Neural progenitor cell (in vitro differentiated cells): ENCODE measurements at places on chromosomes 6 and 20.

DNA sequence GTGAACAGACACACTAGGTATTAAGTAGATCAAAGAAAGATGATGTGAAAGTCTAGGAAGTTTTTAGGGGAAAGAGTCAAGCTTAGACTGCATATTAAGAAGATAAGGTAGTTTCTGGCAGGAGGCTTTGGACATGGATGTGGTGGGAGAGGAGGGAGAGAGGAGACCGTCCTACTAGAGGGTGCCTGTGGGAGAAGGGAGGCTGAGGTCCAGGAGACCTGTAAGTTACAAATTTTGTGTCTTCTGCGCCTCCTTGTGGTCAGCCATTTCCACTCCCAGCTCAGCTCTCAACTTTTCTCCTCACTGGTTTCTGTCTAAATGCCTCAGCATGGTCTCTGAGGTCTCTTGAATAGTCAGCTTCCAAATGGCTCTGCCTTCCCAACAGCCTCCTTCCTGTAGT, 193.5 kb downstream of the UNC5CL start:
- peak; percentile 78 for DNase-seq

GRCh38 chr6:116387374-116387773, 16.6 kb downstream of the DSE start:
- no peak for DNase-seq

GRCh38 chr20:62727584-62728027, 19.0 kb downstream of the NTSR1 start:
- DNase-seq: no peak

GRCh38 chr20:54221996-54222890, 14.4 kb downstream of the PFDN4 start:
- no peak for DNase-seq

GRCh38 chr20:11726026-11726425, 191.7 kb upstream of the BTBD3 start:
- DNase-seq: no peak

GRCh38 chr20:63357921-63358905, 2.9 kb downstream of the CHRNA4 start:
- no peak for DNase-seq

DNA sequence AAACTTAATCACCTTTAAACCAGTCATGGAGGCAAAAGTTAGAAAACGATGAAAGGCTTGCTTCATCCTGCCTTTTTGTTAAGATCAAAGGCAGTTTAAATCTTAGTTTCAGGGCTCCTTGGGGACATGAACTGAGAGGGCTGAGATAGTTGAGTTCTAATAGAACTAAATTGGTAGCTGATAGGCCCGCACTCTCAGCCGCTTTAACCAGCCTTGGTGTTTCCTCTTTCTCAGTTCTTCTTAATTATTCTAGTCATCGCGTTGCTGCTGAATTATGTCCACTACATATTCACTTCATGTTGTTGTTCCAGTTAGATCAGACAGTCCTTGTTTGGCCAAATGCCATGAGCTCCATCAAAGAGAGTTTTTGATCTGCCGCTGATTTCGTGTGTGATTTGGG, 72.5 kb downstream of the ANKS1A start:
- DNase-seq: no peak

DNA sequence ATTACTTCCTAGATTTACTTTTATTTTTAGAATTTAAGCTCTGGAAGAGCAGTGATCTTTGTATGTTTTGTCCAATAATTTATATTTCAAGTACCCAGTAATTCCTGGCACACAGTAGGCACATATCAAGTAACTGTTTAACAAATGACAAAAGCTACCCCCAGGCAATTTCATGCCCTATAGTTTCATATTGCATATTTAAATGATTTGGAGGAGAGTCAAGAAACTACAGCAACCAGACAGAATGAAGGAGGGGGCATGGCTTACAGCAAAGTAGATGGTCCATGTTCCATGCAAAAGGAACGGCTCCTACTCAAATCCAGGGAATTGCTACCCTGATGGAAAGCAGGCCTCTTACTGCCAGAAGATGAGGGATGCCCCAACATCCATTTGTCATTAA, 113.5 kb downstream of the ARHGAP18 start:
- DNase-seq: no peak

GRCh38 chr6:45965007-45965406, 50.7 kb downstream of the CLIC5 start:
- DNase-seq: no peak

DNA sequence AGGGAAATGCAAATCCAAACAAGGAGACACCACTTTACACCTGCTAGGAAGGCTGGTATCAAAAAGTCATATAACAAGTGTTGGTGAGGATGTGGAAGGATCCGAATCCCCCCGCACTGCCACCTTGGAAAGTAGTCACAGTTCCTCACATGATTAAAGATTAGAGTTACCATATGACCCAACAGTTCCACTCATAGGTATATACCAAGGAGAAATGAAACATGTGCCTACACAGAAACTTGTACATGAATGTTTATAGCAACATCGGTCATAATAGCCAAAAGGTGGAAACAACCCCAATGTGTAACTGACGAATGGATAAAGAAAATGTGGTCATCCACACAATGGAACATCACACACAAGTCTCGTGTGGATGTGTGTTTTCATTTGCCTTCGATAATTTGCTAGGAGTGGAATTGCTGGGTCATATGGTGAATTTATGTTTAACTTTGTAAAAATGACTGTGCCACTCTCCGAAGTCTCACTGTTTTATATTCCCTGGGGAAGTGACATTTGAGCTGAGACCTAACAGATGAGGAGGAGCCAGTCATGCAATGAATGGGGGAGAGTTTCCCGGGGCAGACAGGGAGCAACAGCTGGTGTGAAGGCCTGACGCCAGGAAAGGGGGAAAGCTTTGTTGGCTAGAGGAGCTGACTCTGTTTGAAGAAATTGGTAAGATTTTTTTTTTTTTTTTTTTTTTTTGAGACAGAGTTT, 125.9 kb upstream of the MLN start:
- no peak for DNase-seq

DNA sequence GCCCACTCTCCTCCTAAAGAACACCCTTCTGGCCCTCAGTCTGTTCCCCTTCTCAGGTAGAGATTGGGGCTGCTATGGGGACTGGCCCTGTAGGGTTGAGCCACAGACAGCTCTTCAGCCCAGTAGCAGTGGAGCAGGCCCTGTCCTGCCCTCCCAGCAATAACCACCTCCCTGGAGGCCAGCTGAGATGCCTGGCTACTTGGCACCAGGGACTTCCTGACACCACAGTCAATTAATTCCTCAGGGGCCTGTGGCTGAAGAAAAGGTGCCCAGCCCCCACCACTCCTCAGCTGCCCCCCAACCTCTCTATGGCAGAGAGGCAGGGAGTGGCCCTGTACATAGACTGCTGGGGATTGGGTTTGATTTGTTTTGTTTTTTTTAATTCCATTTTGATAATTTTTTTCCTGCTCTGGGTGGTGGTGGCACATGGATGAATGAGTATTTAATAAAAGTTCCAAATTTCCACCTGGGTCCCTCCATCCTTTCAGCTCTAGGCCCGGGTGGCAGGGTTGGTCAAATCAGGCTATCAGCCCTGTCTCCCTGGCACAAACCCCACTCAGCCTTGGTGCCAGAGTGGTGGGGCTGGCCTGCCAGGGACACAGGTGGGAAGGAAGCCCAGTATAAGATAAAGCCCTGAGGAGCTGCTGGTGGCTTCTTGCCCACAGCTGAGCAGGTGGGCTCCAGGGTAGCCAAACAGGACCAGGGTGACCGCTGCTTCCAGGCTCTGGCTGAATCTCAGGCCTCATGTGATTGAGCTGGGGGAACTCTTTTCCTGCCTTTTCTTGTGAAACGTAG, 1.9 kb upstream of the DEF6 start:
- DNase-seq: no peak

- no peak for DNase-seq
These were observed 124.5 kb upstream of the AHI1 start for GRCh38 chr6:135622081-135622480.

- no peak for DNase-seq
These were observed 172.0 kb downstream of the VEGFA start for GRCh38 chr6:43942011-43942442.

GRCh38 chr6:51141080-51141479, 322.4 kb downstream of the TFAP2B start:
- DNase-seq: no peak

- DNase-seq: no peak
These were observed 116.7 kb downstream of the UNC5CL start for GRCh38 chr6:40922281-40922680.

GRCh38 chr6:13288481-13288880, 39.9 kb downstream of the TBC1D7 start:
- no peak for DNase-seq

- peak; percentile 53 for DNase-seq
These were observed 122.6 kb upstream of the PLCB4 start for GRCh38 chr20:8946036-8946940.

- no peak for DNase-seq
These were observed 25.3 kb downstream of the ANKS1A start for GRCh38 chr6:34914358-34914757.

DNA sequence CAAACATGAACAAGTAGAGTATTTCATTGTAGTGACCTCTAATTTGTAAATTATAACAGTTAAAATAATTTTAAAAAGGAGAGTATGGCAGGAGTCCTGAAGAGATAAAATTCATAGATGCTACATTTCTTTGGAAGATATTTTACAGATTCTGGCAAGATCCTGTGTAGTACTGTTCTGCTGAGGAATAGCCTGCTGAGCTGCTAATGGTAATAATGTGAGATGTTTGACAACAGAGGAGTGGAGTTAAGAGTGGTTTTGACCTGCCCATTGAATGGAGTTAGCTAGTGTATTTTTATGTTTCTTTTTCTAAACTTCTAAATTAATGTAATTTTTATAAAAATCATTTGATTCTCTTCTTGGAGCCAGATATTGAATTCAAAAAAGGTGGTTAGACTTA, 11.8 kb downstream of the CLVS2 start:
- DNase-seq: no peak

- DNase-seq: no peak
These were observed 476 bp upstream of the CLIC5 start for GRCh38 chr6:46016063-46016608.

DNA sequence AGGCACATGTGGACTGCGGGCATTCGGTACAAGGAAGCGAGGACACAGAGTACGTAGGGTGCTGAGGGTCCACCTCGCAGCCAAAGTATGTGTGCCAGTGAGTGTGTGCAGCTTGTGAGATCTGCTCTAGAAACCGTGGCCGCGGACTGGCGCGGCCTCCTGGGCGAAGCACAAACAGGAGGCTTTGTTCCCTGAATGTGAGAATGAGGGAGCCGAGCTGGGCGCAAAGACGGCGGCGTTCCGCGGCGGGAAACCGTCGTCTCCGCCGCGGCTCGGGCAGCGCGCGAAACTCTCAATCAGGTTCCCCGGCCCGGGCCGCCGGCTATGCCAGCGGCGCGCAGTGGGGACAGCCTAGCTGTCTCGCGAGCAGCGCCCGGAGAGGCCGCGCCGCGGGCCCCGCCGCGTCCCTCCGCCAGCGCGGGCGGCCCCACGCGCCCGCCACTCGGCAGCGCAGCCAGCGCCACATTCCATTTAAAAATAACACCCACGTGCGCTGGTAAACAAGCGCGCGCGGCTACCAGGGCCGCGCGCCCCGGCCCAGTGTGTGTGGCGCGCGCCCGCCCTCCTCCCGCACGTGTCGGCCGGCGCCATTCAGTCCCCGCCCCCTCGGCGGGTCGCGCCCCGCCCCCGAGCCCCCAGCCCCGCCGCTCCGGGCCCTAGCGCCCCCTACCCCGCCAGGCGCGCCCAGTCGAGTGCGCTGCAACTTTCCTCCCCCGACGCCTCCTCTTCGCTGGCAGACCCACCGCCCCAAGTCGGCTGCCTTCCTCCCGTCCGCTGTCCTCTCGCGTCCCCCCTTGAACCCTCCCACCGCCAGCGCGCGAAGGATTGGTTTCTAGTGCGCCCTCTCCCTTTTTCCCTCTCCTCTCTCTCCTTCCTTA, 3.0 kb upstream of the FOXO3 start:
- peak; percentile 94 for DNase-seq

DNA sequence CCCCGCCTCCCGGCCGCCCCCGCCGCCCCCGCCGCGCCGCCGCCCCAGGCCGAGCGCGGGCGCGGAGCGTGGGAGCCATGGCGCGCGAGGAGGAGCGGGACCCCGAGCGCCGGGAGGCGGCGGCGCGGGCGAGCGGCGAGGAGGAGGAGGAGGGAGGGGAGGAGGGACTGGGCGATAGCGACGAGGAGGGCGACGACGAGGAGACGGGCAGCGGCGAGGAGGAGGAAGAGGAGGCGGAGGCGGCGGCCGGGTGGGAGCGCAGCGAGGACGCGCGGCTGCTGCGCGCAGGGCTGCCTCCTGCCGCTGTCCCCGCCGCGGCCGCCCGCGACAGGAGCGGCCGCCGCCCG, at the start of gene SLC24A3:
Gene SLC24A3 (plus strand): TSS at position 174 of the 347 bp plus-strand sequence.
- DNase-seq: no peak

GRCh38 chr6:134186355-134186754, 131.6 kb downstream of the SGK1 start:
- no peak for DNase-seq

DNA sequence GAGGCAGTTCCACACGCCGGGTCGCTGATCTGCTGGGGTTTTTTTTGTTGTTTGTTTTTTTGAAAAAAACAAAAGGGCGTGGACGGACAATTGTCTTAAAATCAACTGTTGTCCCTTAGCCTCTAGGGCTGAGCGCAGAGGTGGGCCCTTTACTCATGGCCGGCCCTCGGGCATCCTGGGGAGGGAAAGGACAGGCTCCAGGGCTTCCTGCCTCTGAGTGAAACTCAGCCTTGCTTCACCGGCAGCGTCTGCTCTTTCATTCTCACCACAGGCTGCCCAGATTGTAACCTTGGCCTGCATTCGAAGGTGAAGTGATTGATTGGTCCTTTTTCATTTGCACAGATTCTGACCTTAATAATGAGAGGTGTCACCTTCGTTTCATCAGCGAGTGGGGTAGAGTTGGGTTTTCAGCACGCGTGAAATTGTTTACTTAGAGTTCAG, 797 bp downstream of the SMIM13 start:
- peak; percentile 69 for DNase-seq

DNA sequence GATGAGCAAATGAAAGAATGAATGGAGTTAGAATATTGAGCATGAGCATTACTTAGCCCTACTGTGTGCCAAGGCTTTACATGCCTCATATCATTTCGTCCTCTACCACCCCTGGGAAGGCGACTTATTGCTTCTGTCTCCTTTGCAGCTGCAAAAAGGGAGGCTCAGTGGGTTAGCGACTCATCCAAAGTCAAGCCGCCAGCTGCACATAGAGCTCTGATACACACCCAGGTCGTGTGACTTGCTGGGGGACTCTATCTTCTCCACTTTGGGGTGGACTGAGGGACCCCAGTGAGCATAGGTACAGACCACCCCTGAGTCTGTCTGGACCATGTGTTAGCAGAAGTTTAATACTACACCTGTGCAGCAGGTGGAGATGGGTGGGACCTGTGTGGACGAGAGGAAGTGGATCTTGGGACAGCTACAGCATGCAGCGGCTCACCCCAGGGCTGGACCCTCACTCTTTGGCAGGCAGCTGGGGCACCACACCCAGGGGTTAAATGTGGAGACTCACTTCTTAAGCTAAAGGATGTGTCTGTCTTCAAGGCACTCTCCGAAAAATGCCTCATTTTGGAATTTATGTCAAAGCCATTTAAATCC, 36.2 kb upstream of the ANGPT4 start:
- DNase-seq: no peak

DNA sequence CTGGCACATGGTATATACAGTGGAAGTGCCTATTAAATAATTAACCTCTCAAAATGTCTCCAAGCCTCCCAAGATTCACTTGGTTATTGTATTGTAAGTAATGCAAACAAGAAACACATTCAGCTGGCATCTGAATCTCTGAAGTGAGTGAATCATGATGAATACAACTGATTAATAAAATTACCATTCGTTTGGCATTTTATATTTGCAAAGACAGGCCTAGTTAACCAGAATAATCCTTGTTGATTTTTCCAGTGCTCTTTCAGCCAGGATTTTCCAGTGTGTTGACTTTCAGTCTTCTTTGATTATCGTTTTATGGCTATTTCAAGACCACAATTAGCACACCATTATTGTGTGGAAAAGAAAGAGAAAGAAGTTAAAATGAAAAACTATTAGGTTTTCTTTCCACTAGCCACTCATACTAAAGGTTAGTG, 20.3 kb downstream of the SLC22A2 start:
- no peak for DNase-seq
